ENCODE measurements at places on chromosomes 1 and 21.

- DNase-seq = no peak
Observed at GRCh38 chr1:33008051-33008914, 28.4 kb downstream of the AK2 start.

GRCh38 chr1:29804181-29804899 lies 568.0 kb downstream of the PTPRU start:
- DNase-seq = no peak

DNA sequence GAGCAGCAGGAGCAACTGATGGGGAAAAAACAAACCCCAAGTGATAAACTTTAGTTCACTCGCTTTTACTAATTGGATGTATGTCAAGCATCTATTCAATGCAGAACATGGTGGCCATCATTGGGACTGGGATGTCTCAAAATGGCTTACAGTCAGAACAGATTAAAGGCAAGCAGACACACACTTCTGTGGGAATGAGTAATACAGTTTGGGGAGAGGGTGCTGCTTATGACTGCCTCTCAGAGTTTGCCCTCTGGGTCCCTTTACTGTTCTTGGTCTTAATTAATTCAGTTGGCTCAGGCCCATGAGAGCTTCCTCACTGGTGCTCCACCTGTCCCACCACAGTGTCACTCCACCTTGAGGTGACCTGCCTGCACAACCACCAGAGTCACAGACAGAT lies 119.5 kb downstream of the TBX19 start:
- no peak for DNase-seq

DNA sequence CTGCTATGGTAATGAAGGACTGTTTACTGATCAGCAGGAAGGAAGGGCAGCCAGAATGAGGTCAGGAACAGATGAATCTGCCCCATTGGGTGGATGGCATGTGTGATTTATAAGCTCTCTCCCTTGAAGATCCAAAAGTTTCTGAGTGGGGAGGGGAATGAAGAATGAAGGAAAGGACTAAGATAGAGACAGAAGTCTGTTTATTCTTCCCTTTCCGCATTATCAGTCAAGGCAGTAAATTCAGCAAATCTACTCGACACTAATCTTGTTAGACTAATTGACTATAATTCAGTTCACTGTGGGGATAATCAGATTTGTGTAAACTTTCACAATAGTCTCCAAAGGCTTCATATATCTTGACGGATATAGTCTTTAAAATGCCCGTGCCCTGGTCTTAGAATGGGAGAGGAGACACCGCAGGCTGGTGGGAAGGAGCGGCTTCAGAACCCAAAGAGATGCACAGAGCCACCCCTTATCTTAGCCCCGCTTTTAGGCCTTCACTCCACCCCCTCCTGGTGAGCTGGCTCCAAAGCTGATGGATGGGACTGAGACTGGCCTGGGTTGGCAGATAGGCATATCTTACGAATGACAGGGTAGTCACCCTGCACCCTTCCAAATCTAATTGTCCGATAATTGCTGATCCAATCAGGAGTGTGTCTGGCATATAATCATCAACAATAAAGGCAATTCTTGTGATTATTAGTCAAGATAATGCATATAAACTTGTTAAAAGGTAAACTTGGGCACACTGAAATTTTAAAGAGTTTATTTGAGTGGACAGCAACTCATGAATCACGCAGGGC lies 76.0 kb upstream of the PPM1J start:
- DNase-seq = no peak

- no peak for DNase-seq
Observed at GRCh38 chr1:17883136-17883535, 128.0 kb downstream of the ACTL8 start.

DNA sequence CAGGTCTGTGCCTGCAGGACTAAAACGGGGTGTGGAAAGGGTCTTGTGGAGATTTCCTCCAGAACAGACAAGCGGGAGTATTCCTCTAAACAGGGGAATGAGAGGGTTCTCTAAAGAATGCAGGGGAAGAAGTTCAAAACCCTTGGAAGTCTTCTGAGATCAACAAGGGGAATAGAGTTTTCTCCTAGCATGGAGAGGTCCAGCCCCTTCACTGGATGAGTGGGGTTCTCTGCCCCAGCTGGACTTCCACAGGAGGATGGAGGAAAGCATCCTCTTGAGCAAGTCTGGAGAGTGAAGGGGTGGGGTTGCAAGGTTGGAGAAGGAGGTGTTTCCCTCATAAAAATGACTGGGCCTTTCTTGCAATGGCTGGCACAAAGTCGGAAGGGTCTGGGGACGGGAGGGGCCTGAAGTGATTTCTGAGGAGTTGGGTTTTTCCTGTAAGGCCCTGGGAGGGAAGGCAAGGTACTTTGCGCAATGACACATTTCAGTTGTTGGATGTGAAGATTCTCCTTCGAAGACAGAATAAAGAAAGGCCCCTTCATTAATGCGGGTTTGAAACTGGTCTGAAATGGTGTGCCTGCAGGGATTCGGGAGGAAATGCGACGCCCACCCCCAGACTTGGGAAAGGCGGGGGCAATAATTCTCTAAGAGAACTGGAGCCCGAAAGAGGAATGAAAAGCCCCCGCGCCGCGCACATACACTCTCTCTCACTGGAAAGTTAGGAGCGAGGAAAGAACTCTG lies 884 bp downstream of the SPATA6 start:
- DNase-seq = no peak

DNA sequence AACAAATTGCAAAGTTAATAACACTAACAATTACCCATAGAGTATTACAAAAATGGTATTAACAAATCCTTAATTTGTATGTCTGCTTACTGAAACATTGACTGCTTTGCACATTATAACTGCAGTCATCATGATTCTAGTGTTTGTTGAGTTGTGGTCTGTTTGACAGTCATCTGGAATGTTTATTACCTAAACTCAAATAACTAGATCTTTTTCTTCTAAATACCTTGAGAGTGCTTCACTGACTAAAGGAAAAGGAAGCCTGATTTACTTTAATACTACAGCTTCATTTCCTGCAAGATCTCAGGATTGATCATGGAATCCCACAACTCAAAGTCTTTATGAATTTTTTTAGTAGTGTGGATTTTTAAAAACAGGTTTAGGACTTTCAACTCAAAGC lies 70.0 kb downstream of the HMCN1 start:
- no peak for DNase-seq

DNA sequence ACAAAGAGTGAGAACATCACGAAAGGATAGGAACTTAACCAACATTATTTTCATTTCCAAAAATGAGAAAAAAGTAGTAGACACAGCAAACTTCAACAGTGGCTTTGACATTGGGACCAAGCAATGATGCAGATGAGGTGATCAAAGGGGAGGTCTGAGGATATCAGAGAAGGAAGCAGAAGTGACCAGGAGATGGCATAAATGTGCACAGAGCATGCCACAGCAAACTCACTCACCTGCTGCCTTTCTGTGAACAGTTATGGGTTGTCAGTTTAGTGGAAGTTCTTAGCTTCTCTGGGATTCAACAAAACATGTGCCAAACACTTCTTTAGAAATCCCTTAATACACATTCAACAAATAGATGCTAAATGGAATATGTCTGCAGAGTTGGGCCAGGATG lies 290.1 kb downstream of the PLPP3 start:
- DNase-seq = no peak

DNA sequence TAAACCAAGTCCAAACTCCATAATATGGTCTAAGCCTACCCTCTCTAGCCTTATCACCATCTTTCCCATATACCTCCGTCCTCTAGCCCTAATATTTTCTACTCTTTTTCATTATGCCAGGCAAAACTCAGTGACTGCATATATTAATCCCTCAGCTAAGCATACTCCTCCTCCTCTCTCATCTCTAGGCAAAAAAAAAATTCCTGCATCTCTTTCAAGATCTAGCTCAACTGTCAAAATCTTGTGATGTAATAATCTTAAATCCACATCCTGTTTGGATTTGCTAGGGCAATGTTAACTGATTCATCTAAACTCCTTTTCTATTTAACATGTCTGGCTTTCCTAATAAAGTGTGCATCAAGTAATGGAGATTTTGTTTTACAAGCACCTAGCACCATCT lies 20.4 kb downstream of the PRPF38A start:
- no peak for DNase-seq

DNA sequence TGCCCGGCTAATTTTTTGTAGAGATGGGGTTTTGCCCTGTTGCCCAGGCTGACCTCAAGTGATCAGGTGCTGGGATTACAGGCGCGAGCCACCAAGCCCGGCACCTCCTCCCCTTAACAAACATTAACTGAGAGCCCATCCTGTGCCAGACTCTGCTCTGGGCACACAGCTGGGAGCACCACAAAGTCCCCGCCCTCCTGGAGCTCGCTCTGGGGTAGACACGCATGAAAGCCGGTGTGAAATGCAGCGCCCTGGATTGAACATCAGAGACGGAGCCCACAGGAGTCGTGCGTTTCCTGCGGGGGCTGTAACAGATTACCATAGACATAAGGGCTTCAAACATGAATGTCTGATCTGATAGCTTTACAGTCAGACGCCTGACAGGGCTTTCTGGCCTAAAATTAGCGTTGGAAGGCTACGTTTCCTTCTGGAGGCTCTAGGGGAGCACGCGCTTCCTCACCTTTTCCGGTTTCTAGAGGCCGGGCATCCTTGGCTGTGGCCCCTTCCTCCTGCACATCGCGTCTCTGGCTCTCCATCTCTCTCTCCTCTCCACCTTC lies 14.3 kb downstream of the SLC27A3 start:
- DNase-seq = peak; percentile 39

- no peak for DNase-seq
Observed at GRCh38 chr1:230077436-230078213, 10.6 kb downstream of the GALNT2 start.

GRCh38 chr1:200179781-200180160 lies 152.3 kb downstream of the NR5A2 start:
- DNase-seq = no peak

DNA sequence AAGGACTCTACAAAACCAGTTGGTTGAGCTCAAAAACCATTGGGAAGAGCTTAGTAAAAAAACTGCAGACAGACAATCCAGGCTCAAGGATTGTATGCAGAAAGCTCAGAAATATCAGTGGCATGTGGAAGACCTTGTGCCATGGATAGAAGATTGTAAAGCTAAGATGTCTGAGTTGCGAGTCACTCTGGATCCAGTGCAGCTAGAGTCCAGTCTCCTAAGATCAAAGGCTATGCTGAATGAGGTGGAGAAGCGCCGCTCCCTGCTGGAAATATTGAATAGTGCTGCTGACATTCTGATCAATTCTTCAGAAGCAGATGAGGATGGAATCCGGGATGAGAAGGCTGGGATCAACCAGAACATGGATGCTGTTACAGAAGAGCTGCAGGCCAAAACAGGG lies 104.0 kb upstream of the BMP8A start:
- DNase-seq = no peak

GRCh38 chr1:232894436-232894835 lies 56.0 kb upstream of the NTPCR start:
- no peak for DNase-seq

DNA sequence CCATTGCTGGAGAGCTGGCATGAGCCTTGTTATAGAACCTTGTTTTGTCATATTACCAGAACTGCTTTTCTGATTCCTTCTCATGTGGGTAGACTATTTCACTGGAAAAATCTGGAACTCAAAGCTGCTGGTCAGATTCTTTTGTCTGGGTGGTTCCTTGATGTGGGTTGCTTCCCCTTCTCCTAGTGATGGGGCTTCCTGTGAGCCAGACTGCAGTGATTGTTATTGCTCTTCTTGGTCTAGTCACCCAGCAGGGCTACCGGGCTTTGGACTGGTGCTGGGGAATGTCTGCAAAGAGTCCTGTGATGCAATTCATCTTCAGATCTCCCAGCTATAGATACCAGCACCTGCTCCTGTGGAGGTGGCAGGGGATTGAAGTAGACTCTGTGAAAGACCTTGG lies 59.4 kb downstream of the GPR137B start:
- DNase-seq = no peak

DNA sequence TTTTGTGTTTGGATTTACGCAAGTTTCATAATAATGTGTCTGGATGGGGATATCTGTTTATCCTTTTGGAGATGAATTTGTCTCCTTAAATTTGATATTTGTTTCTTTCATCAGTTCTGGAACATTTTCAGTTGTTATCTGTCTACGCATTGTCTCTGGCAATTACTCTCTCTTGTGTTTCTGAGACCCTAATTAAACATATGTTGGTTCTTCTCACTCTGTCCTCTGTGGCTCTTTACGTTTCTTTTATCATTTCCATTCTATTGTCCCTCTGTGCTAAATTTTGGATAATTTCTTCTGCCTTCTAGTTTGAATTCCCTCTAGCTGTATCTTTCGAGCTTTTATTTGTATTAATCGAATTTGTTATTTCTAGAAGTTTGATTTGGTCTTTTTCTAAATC lies 17.5 kb upstream of the PRELP start:
- DNase-seq = no peak

DNA sequence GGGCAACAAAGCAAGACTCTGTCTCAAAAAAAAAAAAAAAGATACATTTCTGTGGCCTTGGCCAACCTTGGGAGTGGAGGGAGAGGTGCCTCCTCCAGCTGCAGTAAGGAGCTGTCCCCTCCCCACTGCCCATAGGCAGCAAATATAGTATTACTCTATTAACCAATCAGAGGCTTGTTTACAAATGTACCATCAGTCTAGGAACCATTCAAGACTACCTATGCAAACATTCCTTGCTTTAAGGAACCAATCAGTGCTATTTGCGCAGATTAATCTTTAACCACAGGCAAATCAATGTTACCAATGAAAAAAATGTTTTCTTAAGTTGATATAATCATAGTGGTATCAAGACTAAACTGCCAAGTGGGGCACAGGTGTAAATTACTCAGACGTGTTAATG lies 1.1 kb downstream of the CELA2A start:
- no peak for DNase-seq

DNA sequence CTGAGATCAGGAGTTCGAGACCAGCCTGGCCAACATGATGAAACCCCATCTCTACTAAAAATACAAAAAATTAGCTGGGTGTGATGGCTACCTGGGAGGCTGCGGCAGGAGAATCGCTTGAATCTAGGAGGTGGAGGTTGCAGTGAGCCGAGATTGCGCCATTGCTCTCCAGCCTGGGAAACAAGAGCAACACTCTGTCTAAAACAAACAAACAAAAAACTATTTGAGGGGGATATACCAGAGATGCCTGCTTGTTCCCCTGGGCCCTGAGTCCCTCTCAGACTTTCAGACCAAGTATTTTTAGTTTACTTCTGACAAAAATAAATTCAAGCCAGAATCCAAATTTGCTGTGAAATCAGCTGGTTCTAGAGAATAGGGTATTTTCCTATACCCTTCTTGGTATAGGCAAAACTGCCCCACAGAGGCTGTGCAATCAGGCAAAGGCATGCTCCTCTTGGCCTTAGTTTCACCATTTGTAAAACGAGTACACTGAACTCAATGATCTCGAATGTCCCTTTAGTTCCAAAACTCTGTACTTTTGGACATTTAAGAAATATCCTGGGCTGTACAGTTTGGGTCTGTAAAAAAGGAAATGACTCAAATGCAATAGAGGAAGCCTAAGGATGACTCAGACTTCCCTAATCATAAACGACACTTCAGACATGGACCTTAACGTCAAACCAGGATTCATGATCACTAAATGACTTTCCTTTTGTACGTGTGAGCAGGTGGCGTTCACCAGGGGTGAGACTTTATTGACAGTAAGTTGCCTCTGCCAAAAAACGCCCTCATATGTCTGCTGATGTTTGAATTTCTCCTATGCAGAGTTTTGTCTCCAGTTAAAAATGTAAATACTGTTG lies 16.1 kb downstream of the ENSA start:
- DNase-seq = peak; percentile 87
